ENCODE measurements at places on chromosomes 5 and 9. TPM values are rescaled to one million over a fixed set of nuclear protein-coding genes. Genes with fewer than 3 reads are reported as not detected.

PCDHGA5 gene
- 0.05 TPM for total RNA-seq

SPRY4 gene
- 112 TPM for total RNA-seq

ENG gene
- total RNA-seq = 0.76 TPM

DMRT2 gene
- total RNA-seq = 0.17 TPM

IL13 gene
- total RNA-seq = not detected

DNA sequence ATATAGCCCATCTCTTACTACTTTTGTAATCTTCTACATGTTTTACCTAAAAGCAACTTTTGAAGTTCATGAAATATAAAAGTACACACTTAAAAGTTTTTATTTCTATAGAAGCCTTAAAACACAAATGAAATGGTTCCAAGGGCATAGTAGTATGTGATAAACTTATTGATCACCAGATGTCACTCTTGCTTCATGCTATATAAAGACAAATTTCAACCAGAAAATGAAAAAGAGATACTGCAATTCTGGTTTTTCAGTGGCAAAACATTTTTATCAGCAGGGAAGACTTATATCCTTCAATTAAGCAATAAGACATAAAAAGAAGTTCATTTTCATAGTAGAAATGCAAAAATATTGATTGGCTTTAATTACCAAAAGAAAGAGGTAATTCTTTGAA is 69.4 kb upstream of the FBXL17 start:
- H3K4me1 ChIP-seq = no peaks in the 10 kb centered on the region
- no peak overlapping the region for H3K4me3 ChIP-seq
- H3K36me3 ChIP-seq = no peaks in the 10 kb centered on the region
- no peak for DNase-seq

- no peak overlapping the region for H3K4me3 ChIP-seq
- no peak for DNase-seq
- no peaks in the 10 kb centered on the region for H3K27me3 ChIP-seq
Observed at GRCh38 chr5:71762826-71763225, 43.8 kb downstream of the CARTPT start.

DNA sequence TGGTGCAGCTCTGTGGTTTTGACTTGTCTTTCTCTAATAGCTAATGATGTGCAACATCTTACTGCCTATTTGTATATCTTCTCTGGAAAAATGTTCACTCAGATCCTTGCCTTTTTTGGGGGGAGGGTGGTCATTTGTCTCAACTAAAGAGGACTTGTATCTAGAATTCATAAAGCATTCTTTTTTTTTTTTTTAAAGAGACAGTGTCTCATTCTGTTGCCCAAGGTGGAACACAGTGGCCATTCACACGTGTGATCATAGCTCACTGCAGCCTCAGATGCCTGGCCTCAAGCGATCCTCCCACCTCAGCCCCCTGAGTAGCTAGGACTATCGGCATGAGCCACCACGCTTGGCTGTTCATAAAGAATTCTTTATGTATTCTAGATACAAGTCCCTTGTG is 33.2 kb downstream of the HABP4 start:
- H3K4me3 ChIP-seq = no peak overlapping the region
- H3K4me1 ChIP-seq = peaks cover 11% of the 10 kb centered on the region
- H3K27me3 ChIP-seq = no peaks in the 10 kb centered on the region
- peaks cover 11% of the 10 kb centered on the region for H3K36me3 ChIP-seq

- H3K4me1 ChIP-seq = no peaks in the 10 kb centered on the region
- H3K36me3 ChIP-seq = no peaks in the 10 kb centered on the region
- H3K4me3 ChIP-seq = no peak overlapping the region
Observed at GRCh38 chr9:396396-396795, 181.7 kb downstream of the DOCK8 start.

DNA sequence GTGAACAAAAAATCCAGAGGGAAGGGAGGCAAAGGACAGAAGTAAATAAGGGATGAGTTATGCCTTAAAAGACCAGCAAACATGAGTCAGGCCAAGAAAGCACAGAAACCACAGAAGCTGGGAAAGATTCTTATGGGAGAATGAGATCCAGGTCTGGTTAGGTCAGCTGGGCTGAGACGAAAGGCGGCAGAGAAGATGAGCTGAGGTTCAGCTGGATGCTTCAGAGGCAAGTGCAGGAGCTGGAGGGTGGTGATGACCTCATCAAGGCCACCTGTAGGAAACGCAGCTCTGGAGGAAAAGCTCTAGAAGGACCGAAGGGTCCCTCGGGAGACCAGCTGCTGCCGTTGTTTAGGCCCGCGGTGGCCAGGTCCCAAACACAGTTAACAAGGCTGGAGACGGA is 152.0 kb downstream of the MYO10 start:
- H3K4me3 ChIP-seq = no peak overlapping the region
- H3K4me1 ChIP-seq = no peaks in the 10 kb centered on the region
- no peaks in the 10 kb centered on the region for H3K27me3 ChIP-seq
- no peak for DNase-seq
- peaks cover 5% of the 10 kb centered on the region for H3K36me3 ChIP-seq
- H3K27ac ChIP-seq = no peak overlapping the region

DNA sequence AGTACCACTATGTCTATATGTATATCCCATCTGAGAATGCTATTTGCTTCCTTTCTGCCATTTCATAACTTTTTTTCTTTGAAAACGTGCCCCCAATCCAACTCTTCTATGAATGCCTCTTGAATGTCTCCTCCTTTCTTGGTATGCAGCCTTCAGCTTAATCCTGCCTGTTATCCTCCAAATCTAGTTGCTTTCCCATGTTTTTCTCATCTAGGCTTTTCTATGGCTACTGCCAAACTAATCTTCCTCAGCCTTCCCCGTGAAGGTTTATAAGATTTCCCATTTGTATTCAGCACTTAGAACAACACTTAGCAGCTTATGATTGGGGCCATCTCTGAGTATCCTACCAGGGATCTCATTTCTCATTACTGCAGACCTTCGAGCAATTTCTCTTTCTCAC is 2.5 kb downstream of the TGFBR1 start:
- no peak overlapping the region for H3K4me3 ChIP-seq
- no peaks in the 10 kb centered on the region for H3K27me3 ChIP-seq
- DNase-seq = no peak
- H3K4me1 ChIP-seq = no peaks in the 10 kb centered on the region

GRCh38 chr9:95715868-95716435 is 159.5 kb upstream of the ERCC6L2 start:
- no peak overlapping the region for H3K4me3 ChIP-seq
- H3K4me1 ChIP-seq = no peaks in the 10 kb centered on the region
- H3K27ac ChIP-seq = no peak overlapping the region

- H3K27ac ChIP-seq = no peak overlapping the region
- H3K4me1 ChIP-seq = peaks cover 12% of the 10 kb centered on the region
- H3K27me3 ChIP-seq = no peaks in the 10 kb centered on the region
- DNase-seq = no peak
- 0 out of 2 replicates have a peak, but pooled peaks cover 4% of the 10 kb centered on the region for H3K36me3 ChIP-seq
- H3K4me3 ChIP-seq = no peak overlapping the region
Observed at GRCh38 chr5:10624206-10624605, 60.3 kb downstream of the ANKRD33B start.

DNA sequence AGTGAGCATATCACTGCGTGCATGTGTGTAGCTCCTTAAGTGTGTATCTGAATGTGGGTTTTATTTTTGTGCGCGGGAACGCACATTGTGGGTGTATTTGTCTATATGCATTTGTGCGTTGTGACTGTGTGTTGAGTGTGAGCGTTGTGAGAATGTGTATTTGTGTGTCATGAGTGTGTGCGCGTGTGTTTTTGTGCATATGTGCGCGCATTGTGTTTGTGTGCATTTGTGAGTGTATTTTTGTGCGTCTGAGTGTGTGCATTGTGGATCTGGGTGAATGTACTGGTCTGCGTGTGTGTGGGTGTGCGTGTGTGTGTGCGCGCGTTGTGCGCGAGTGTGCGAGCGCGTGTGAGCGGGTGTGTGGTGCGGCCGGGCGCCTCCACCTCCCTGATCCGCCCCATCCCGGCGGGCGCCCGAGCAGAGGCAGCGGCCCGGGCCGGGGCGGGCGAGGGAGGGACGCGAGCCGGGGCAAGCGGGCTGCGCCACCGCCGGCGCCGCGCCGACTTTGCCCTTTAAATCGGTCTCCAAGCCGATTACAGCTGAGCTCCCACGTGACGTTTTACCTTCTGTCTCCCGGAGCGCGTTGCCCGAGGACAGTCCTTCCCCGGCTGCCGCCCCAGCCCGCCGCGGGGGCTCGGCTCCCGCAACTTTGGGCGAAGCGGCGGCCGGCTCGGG is at the start of gene RASGRF2:
TSS of gene RASGRF2 (plus strand) at position 596 of the 675 bp plus-strand sequence. CDS start 376 bp downstream, outside the sequence.
- no peaks in the 10 kb centered on the region for H3K4me1 ChIP-seq
- no peaks in the 10 kb centered on the region for H3K36me3 ChIP-seq
- no peak for DNase-seq
- no peak within 1 kb of the TSS for H3K27ac ChIP-seq

GRCh38 chr9:136937186-136938001 is 7.1 kb downstream of the FBXW5 start:
- H3K27ac ChIP-seq = no peak overlapping the region
- H3K27me3 ChIP-seq = no peaks in the 10 kb centered on the region
- no peaks in the 10 kb centered on the region for H3K4me1 ChIP-seq
- no peak overlapping the region for H3K4me3 ChIP-seq
- H3K36me3 ChIP-seq = peaks cover 15% of the 10 kb centered on the region

GRCh38 chr5:42168091-42168670 is 243.1 kb downstream of the FBXO4 start:
- no peak for DNase-seq
- no peaks in the 10 kb centered on the region for H3K36me3 ChIP-seq
- H3K27ac ChIP-seq = no peak overlapping the region
- no peaks in the 10 kb centered on the region for H3K27me3 ChIP-seq

GRCh38 chr9:18935541-18935940 is 97.5 kb downstream of the SAXO1 start:
- no peak for DNase-seq
- no peak overlapping the region for H3K4me3 ChIP-seq
- no peak overlapping the region for H3K27ac ChIP-seq

- H3K4me3 ChIP-seq = no peak overlapping the region
- H3K27me3 ChIP-seq = no peaks in the 10 kb centered on the region
- H3K36me3 ChIP-seq = no peaks in the 10 kb centered on the region
- H3K27ac ChIP-seq = no peak overlapping the region
- no peak for DNase-seq
- H3K4me1 ChIP-seq = peaks cover 2% of the 10 kb centered on the region
Observed at GRCh38 chr5:67205981-67206380, 9.4 kb upstream of the CD180 start.

DNA sequence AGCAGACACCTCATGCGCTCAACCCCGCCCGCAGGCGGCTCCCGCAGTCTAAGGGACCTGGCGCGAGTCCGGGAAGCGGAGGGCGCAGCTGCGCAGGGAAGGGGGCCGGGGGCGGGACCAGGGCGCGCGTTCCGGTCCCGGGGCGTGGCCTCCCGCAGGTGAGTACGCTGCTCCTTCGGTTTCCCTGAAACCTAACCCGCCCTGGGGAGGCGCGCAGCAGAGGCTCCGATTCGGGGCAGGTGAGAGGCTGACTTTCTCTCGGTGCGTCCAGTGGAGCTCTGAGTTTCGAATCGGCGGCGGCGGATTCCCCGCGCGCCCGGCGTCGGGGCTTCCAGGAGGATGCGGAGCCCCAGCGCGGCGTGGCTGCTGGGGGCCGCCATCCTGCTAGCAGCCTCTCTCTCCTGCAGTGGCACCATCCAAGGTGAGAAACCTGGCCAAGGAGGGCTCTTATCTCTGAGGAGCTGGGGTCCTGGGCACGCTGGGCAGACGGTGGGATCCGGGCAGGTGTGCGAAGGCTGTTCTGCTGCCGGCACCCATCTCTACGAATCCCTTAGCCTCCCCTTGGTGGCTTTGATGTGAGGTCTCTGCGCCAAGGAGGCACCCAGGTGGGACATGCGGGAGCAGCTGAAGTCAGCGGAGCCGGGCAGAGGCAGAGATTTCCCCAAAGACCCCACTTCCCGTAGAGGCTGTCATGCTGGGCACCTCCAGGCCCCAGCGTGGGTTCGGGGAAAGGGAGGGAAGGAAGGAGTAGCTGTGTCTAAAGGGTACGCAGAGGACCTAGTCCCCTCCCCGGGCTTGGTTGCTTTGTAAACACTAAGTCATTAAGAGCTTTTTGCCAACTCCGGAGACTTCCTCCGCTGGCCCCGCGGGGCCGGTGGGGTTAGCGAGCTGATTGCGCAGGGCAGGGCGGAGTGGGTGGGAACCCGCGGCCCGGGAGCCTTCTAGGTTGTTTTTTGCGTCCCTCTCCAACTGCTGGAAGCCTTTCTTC is at the start of gene F2RL1:
TSS of gene F2RL1 (plus strand) at position 187 of the 988 bp plus-strand sequence. CDS start at position 340, 153 bp downstream.
- peaks cover 79% of the 10 kb centered on the region for H3K4me1 ChIP-seq
- H3K4me3 ChIP-seq = peak within 1 kb of the TSS; percentile 98
- H3K27ac ChIP-seq = peak within 1 kb of the TSS; percentile 91

DNA sequence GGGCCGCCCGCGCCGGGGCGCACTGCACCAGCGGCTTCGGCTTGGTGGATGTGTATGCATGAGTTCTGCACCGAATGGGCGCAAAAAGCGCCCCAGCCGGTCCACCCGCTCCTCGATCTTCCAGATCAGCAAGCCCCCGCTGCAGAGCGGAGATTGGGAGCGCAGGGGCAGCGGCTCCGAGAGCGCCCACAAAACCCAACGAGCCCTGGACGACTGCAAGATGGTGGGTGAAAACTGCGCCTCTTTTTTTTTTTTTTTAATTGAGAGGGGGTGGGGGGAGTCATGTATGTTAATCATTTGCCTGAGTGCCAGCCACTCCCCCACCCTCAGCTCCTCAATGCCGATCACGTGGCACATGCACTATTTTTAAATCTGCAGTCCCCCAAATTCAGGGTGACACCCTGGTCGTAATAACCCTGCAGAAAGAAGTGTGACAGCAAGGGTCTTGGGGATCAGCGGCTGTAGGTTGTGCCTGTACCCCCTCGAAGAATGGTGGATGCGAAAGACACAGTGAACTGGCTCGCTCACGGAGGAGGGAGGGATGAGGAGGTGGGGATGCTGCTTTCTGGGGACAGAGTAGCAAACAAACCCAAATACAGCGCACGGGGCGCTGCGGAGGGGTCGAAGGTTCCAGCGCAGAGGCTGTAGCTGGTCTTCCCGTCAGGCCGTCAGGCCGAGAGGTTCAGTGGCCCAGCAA is 900 bp downstream of the RGS7BP start:
- no peak overlapping the region for H3K4me3 ChIP-seq
- no peaks in the 10 kb centered on the region for H3K36me3 ChIP-seq
- no peak for DNase-seq

GRCh38 chr9:14119694-14120514 is 194.0 kb downstream of the NFIB start:
- H3K27me3 ChIP-seq = no peaks in the 10 kb centered on the region
- no peaks in the 10 kb centered on the region for H3K4me1 ChIP-seq
- H3K27ac ChIP-seq = no peak overlapping the region
- no peak overlapping the region for H3K4me3 ChIP-seq
- no peak for DNase-seq
- H3K36me3 ChIP-seq = no peaks in the 10 kb centered on the region

- no peaks in the 10 kb centered on the region for H3K27me3 ChIP-seq
- peak; percentile 16 for DNase-seq
- H3K4me1 ChIP-seq = no peaks in the 10 kb centered on the region
- H3K36me3 ChIP-seq = peaks cover 59% of the 10 kb centered on the region
Observed at GRCh38 chr9:33924978-33925797, 108.2 kb downstream of the UBE2R2 start.

- H3K27me3 ChIP-seq = no peaks in the 10 kb centered on the region
- no peak overlapping the region for H3K27ac ChIP-seq
- H3K36me3 ChIP-seq = no peaks in the 10 kb centered on the region
- no peak overlapping the region for H3K4me3 ChIP-seq
- H3K4me1 ChIP-seq = no peaks in the 10 kb centered on the region
Observed at GRCh38 chr9:23379842-23380241, 446.2 kb downstream of the ELAVL2 start.

GRCh38 chr5:137233726-137234125 is 265.4 kb downstream of the SPOCK1 start:
- peaks cover 4% of the 10 kb centered on the region for H3K27me3 ChIP-seq
- DNase-seq = no peak
- H3K4me1 ChIP-seq = no peaks in the 10 kb centered on the region
- no peaks in the 10 kb centered on the region for H3K36me3 ChIP-seq

Measured in HCT116 (cell line).